Neural crest cell (in vitro differentiated cells): ENCODE measurements at places on chromosomes 4 and X.

- DNase-seq, result no peak
Observed at GRCh38 chrX:2439613-2440012, 61.2 kb downstream of the DHRSX start.

- no peak for DNase-seq
Observed at GRCh38 chr4:82694046-82694445, 104.5 kb downstream of the SCD5 start.

GRCh38 chr4:47538825-47539154, 53.7 kb downstream of the ATP10D start:
- DNase-seq, result no peak

- peak; percentile 55 for DNase-seq
Observed at GRCh38 chr4:185039508-185040273, 21.4 kb downstream of the HELT start.

DNA sequence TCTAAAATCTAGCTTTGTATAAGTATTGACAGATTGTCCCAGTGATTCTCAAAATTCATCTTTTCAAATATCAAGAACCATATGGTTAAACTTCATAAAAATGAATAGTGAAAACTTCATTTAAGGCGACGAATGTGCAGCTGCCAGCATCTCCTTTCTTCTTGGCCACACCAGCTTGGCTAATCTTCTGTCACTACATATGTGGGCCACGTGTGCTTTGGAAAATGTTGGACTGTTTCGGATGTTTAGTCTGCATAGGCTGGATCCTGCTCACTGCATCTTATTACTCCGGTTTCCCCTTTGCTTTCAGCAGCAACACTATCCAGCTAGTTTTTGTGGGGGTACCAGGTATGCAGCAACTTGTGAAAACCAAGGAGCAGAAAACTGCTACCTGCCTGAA, 221.9 kb downstream of the BMPR1B start:
- no peak for DNase-seq

DNA sequence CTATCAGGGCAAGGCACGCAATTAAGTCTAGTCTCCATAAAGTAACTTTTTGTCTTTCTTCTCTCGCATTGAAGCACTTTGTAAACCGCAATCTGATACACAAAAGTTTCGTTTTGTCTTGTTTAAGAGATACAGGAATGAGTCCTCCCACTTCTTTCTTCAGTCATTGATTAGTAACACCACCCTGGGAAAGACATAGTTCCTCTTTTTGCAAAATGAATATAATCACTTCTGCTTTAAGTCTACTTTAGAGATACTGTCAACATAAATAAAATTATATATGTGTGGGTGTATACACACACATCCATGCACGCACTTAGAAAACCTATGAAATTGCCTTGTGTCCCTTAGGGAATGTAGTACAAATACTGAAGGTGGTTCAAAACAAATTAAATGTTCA, 11.7 kb downstream of the COQ2 start:
- DNase-seq, result no peak

DNA sequence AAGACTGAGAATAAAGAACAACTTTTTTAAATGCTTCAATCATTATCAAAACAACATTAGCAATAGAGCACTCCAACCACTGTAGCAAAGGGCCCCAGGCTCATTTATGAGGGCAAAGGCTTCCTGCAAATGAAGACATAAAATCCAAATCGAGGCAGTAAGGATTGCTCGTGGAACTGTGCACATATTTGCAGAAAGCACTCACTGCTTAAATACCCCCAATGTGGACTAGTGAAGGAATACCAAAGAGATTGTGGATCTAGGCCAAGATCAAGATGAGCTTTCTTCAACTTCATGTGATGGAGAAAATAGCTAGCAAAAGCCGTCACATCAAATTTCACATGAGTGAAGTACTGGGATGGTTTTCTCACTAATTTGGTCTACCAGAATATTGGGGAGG, 35.2 kb downstream of the GPC3 start:
- DNase-seq, result no peak

DNA sequence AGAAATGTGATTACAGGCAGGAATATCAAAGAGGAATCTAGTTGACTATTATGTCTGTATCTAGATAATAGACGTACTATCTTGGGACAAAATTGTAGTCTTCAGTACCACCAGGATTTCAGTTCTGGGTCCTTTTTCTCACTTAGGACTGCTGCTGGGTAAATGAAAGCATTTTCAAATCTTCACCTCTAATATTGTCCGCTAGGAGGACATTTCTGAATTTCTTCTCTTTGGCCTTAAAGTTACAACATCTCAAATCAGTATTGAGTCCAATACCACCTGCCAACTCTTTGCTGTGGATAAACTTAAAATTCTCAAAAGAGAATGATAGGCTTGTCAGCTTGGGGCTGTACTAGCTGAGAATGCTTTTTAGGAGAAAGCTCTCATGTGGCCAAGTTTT, 6.0 kb downstream of the FGF16 start:
- no peak for DNase-seq

GRCh38 chr4:67499799-67500198, 45.5 kb downstream of the CENPC start:
- DNase-seq, result no peak

DNA sequence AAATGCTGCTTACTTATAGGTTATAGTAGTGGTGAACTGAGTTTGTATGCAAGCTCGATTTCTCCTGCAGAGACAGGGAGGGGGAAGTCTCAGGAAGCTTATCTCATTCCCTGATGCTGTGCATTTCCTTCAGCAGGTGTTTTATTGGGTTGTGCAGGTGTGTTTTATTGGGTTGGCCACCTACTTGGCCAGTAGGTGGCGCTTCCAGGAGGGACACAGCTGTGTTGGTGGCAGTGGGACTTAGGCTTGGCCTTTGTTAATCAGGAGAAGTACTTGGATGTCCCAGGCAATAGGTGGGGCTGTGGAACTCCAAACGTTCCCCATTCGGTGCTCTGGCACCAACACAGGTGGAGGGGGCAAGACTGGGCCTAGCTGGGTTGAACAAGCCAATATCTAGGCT, 196.0 kb upstream of the DCAF8L1 start:
- no peak for DNase-seq

DNA sequence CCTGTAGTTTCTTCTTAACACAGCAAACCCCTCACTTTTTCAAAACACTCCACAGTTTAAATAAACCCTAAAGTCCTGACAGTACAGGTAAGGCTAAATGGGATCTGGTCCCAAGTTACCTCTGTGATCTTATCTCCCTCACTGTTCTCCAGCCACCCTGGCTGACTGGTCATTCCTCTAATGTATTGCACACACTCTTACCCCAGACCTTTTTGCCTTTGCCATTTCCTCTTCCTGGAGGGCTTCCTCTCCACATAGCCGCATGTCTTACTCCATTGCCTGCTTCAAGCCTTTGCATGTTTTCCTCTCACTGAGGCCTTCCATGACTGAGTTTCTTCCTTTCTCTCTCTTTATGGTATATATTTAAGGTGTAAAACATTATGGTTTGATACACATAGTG, 19.5 kb upstream of the ANXA3 start:
- no peak for DNase-seq

DNA sequence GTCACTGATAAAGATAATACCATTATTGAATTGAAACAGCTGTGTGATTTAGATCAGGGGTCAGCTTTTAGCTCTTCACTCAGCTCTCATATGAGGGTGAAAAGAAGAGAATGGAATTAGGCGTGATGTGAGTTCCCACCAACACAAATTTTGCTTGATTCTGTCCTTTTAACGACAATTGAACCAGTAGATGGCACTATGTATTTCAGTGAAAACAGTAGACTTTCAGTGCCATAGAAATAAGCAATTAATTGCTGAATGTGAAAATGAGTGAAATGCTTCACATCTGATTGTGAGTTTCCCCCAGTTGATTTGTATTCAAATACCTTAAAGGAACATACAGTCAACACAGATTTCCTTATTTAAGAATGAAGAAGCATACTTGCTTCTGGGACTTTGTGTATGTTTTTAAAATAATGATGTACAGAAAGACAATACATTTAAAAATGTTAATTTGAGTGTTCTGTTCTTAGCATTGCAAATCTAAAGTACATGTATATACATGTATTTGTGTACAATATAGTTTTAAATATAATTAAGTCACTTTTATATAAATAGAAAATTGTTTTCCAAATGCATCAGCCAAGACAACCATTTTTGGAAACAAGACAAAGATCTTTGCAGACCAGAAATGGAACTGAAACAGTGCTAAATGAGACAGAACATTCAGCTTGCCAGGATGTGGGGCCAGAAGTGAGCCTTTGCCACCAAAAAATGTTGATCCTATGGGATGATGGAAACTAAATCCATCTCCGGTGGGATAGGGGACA, 178.8 kb downstream of the SNCA start:
- no peak for DNase-seq

- no peak for DNase-seq
Observed at GRCh38 chr4:8582941-8583654, 2.9 kb downstream of the GPR78 start.

DNA sequence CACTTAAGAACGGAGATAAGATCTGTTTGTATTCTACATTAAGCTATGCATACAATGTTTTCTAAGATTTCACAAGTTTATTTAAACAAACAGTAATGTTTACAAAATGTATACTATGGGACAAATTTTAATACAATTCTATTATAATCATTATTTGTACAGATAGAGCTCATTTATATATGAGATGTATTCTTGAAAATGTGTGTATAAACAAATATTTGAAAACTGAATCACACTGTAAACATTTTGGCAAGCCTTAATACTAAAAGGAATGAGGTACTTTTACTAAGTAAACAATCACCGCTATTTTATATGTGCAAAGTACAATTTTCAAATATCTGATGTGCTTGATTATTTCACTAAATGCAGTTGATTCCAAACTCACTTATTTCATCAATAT, 119.2 kb upstream of the MAB21L2 start:
- no peak for DNase-seq

- DNase-seq, result peak; percentile 1
Observed at GRCh38 chrX:143648705-143649104, 12.8 kb upstream of the SLITRK4 start.

DNA sequence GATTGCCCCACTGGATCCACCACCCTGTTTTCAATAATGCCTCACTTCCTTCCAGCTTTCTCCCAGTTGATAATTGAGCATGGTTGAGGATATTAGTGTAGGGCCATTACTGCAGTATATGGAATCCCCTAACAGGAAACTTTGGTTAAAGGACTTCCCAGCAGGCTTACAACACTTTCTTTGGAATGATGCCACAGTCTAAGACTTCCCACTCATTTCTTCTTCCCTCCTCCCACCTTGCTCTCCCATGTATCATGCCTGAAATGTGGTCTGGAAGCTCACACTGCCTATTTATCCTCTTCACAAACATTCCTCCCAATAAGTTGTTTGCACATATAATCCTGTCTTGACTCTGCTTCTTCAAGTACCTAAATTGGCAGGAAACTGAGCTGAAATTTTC, 863.3 kb downstream of the CENPC start:
- no peak for DNase-seq

DNA sequence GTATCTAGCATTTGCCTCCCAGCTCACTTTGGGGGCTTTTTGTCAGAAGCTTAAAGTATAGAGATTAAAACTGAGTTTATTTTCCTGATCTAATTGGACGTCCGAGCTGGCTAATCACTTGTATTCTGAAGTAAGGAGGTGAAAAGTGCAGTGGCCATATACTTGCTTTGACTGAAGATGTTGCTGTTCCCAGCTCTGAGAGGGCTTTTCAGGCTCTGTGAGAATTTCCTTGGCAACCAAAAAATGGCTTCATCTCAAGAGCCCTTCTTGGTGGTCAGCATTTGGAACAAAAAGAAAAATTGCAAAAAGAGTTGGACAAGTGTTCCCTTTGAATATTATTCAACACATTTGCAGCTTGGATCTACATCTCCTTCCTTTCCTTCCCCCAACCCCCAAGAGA, 67.0 kb downstream of the SLC4A4 start:
- DNase-seq, result no peak

GRCh38 chr4:132646186-132646585, 502.9 kb upstream of the PCDH10 start:
- DNase-seq, result no peak

- DNase-seq, result no peak
Observed at GRCh38 chrX:19793471-19793870, 93.9 kb downstream of the SH3KBP1 start.

DNA sequence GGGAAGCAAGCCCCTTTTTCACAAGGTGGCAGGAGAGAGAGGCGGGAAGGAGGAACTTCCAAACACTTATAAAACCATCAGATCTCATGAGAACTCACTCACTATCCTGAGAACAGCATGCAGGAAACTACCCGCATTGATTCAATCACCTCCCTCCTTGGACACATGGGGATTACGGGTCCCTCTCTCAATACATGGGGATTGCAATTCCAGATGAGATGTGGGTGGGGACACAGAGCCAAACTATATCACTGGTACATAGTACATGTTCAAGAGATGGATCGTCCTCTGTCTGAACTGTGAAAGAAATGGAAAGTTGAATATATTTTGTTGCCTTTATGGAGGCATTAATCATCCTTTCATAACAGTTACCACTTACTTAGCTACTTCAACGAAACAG, 12.8 kb downstream of the EREG start:
- DNase-seq, result no peak

DNA sequence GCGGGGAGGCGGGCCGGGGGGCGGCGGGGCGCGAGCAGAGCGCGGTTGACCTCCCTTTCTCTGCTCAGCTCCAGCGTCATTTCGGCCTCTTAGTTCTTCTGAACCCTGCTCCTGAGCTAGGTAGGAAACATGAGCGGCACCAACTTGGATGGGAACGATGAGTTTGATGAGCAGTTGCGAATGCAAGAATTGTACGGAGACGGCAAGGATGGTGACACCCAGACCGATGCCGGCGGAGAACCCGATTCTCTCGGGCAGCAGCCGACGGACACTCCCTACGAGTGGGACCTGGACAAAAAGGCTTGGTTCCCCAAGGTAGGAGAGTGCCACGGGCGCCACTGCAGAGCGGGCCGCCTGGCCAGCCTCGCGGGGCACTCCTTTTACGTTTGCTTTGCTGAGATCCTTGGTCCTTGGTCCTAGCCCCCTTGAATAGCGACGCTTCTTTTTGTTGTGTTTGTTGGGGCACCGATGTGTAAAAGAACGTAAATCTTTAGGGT, at the start of gene HTATSF1:
Gene HTATSF1, plus strand, starts transcription at position 37 of the 497 bp plus-strand sequence. Its CDS starts 93 bp downstream, at position 130.
- DNase-seq, result no peak

DNA sequence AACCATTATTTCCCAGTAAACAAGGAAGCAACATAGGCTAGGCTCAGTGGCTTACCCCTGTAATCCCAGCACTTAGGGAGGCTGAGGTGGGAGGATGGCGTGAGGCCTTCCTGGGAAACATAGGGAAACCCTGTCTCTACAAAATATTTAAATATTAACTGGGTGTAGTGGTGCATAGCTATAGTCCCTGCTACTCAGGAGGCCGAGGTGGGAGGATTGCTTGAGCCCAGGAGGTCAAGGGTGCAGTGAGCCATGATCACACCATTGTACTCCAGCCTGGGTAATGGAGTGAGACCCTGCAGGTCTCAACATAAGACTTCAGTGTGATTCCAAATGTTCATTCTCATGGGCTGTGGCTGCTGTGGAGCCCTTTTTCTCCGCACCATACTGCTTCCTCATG, 34.9 kb downstream of the FHDC1 start:
- no peak for DNase-seq
